Adipocyte (in vitro differentiated cells): ENCODE measurements at places on chromosomes 7 and 10.
A peak's percentile ranks its signal among the peaks of the same experiment; 100 is the strongest.

- DNase-seq = peak; percentile 74
Observed at GRCh38 chr10:63464402-63465292, 1.1 kb downstream of the JMJD1C start.

DNA sequence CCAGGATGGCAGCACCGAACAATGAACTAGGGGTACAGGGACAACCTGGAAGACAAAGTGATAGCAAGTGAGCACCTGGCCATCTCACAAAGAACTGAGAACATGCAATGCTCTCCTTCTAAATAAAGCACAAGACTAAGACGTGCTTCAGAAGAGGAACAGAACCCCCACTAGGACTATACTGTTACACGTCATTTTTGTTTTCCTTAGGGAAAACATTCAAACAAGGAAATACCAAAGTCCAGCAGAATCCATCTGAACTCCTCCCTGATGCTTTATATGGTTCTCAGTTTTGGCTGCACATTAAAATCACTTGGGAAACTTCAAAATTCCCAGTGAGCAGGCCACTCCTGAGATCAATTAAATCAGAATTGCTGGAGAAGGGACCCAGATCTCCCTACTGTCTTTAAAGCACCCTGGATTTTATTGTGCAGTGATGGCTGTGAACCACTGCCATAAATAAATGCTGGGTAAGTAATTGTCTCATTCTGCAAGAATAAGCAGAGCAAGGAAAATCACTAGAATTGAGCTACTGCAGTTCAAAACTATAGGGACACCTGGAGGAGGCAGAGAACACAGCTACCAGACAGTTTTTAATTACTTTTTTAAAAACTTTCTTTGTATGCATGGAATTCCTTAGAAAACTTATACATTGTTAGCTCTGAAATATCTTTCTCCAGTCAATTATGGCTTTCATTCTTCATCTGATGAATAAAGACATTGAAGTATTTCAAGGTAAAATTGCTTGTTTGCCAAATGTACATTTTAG lies 866.5 kb upstream of the GHITM start:
- peak; percentile 50 for DNase-seq

DNA sequence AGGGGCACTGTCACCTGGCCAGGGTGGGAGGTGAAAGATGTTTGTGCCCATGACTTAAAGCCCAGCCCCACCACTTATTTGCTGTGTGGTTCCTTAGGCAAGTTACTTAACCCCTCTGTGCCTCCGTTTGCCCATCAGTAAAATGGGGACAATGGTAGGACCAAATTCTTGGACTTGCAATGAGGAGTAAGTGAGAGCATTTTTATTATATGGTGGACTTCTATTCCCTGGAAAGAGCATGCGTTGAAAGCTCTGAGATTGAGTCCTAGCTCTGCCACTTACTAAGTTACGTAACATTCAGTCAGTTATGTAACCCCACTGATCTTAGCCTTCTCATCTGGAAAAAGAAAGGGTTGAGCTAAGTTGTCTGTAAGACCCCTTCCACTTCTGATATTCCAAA lies 18.8 kb downstream of the VSIR start:
- no peak for DNase-seq

GRCh38 chr10:132679640-132680039 lies 106.3 kb downstream of the NKX6-2 start:
- DNase-seq = no peak

- no peak for DNase-seq
Observed at GRCh38 chr10:114492351-114493037, 88.2 kb upstream of the AFAP1L2 start.

DNA sequence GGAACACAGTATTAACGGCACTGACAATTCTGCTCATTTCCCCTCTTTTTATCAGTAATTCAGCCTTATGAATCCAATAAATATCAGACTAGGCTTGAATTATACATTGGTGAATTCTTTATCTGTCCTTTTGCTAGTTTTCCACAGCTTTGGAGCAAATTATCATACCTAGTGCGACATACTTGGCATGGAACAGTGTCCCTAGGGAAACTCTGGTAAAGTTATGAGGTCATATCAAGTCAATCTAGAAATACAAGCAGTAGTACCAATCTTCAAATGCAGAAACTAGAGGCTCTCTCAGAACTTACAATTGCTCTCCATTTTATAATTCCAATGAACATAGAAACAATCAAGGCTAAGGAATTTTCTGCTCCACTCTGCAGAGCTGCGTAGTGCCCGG lies 449.3 kb upstream of the NPVF start:
- no peak for DNase-seq

GRCh38 chr10:108409306-108409705 lies 1244.8 kb upstream of the SORCS1 start:
- DNase-seq = no peak
